Activated CD4-positive, alpha-beta T cell treated with anti-CD3 and anti-CD28 coated beads for 24 hours (primary cell): ENCODE measurements at places on chromosomes 3 and 15.

DNA sequence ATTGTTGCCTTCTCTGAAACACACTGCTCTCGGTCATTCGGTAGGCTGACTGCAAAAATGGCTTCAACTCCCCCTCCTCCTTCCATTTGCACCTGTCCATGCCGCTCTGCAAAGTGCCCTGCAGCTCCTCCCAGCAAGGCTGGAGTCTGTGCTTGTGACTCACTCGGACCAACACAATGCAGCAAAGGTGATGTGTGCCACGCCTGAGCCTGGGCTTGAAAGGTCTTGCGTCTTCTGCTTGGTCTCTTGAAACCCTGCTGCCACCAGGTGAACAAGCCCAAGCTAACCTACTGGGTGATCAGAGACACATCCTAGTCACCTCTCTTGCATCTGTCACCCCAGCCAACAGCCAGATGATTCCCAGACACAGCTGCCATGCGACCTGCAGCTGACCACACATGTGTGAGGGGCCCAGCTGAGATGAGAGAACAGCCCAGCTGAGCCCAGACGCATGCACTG lies 71.1 kb downstream of the MGLL start:
- no peak for DNase-seq

GRCh38 chr3:127816783-127817405 lies 5.4 kb downstream of the MGLL start:
- no peak for DNase-seq

GRCh38 chr15:38666865-38667510 lies 102.4 kb upstream of the RASGRP1 start:
- no peak for DNase-seq

DNA sequence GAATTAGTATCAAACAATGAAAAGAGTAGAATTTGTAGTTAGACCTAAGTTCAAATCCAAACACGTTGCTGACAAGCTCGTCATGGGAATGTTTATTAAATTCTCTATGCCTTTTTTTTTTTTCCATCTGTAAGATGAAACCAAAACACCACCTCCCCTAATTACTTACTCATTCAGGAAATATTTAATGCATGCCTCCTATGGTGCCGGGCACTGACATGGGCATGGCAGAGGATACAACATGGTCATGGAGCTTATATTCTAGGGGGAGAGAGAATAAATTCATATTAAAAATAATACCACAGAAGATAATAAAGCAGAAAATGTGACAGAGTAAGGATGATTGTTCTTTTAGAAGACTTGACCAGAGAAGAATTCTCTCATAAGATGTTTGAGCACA lies 215.8 kb downstream of the RYR3 start:
- no peak for DNase-seq

- no peak for DNase-seq
These were observed 38.3 kb upstream of the BCL2L10 start for GRCh38 chr15:52150871-52151270.

GRCh38 chr3:106337116-106337515 lies 468.3 kb upstream of the CBLB start:
- no peak for DNase-seq

- no peak for DNase-seq
These were observed 51.4 kb downstream of the CPEB1 start for GRCh38 chr15:82595766-82596165.

DNA sequence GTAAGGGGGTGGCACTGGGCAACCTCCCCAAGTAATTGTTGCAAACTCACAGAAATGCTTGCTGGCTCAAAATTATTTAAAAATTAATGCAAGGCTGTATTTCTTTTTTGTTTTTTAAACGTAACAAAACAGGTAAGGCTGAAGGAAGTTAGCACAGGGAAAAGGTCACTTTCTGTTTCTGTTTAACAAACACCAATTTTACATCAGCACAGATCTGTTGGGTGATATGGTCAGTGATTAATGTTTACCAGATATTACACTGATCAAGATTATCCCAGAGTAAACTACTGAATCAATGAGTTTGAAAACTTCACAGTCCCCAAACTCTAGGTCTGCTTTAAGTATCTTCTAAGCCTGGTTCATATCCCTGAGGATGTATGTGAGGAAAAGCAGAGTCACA lies 558.0 kb downstream of the FOXP1 start:
- no peak for DNase-seq

GRCh38 chr3:116432795-116433194 lies 12.5 kb downstream of the LSAMP start:
- no peak for DNase-seq

GRCh38 chr3:16064642-16065414 lies 109.7 kb upstream of the GALNT15 start:
- DNase-seq, result no peak

DNA sequence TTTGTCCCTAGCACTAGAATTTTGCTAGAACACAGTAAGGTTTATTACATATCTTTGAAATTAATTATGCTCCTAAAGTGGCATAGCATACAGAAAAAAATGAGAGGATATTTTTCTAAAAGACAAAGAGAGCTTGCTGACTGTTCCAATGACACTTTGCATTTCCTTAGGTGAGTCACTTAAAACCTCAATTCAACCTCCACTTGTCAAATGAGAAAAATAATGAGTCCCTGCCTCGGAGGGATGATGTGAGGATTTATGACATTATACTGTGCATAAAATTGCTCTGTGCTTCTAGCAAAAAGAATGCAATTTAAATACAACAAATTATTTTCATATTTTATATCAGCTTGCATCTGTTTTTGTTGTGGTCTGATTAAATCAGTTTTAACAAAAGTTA lies 1417.0 kb upstream of the ALCAM start:
- no peak for DNase-seq

GRCh38 chr15:99562238-99562637 lies 3.5 kb upstream of the MEF2A start:
- DNase-seq, result no peak

DNA sequence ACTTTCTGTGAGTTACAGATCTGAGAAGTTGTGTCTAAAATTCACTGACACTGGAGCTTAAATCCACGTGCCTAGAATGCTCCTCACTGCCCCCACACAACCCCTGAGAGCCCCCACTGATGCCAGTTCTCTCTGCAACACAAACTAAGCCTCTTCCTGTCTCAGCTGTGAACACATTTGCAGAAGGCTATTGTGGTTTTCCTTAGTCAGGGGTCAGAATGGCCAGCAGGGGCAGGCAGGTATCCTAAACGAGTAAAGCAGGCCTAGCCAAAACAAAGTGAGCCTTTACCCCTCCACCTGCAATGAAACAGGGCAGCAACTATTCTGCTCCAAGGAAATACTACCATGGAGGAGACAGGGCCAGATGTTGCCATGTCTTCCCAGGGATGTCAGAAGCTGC lies 78.6 kb downstream of the FHIT start:
- DNase-seq, result no peak

DNA sequence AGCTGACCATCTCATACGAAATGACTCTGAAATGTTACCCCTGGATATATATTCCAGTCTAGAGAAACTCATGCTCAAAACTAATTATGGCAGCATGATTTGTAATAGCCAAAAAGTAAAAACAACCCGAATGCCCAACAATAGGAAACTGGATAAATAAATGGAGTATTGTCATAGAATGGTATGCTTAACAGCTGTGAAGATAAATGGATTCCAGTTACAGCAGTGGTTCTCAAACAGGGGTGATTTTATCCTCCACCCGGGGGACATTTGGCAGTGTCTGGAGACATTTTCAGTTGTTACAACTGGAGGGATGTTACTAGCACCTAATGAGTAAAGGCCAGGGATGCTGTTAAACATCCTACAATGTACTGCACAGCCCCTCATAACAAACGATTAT lies 52.3 kb upstream of the PIAS1 start:
- DNase-seq, result no peak

GRCh38 chr3:45188719-45189659 lies 37.1 kb downstream of the TMEM158 start:
- DNase-seq, result no peak

DNA sequence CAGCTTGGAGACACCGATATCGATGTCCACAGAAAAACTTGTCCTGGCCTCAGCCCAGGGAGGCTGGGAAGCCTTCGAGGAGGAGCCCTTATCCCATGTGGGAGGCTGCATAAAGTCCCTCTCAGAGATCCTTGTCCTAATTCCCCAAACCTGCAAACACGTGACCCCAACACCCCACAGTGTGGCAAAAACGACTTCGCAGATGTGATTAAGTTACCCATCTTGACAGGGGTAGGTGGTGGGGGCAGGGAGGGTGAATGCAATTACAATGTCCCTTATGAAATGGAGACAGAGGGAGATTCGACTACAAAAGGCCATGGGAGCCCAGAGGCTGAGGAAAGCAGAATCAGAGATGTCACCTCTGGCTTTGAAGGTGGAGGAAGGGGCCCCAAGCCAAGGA lies 2.3 kb upstream of the TLR9 start:
- no peak for DNase-seq

DNA sequence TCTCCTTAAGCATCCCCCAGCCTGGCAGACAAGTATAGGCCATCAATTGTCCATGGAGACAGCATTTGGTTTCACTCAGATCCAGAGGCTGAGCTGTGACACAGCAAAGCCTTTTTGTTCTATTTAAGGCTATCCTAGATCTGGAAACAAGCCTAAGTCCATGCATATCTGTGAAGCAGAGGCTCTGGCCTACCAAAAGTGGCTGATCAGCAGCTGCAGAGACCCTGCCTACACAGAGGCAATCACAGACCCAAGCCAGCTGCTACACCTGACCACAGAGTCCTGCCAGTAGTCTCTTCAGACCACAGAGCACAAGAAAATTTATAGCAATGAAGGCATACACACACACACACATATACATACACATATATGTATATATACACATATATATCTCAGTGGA lies 501.7 kb upstream of the ARPP21 start:
- no peak for DNase-seq

GRCh38 chr3:175088766-175089380 lies 229.7 kb downstream of the NAALADL2 start:
- no peak for DNase-seq

- DNase-seq, result peak; percentile 18
These were observed 722 bp upstream of the ZXDC start for GRCh38 chr3:126476166-126477060.

DNA sequence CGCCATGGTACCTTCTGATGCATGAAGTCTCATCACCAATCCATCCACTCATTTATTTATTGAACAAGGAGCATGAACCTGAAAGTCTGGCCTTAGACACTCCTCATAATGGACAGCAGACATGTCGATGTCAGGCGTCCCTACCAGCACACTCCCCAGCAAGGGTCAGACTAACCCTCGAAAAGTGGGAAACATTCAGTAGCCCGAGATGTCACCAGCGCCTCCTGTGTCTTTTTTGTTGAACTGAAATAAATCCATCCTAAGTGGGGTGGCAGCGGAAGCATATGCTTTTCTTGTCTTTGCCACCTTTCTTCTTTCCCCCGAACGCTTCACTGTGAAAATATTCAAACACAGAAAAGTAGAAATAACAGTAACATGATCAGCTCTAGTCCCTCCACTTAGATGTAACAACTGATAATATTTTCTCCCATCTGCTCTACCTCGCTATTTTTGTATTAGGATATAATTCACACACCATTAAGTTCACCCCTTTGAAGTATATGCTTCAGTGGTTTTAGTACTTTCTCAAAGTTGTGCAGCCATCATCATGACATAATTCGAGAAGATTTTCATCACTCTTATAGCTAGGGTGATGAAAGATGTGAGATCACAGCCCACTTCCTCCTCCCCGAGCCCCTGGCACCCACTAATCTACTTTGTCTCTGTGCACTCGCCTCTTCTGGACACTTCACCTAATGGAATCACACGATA lies 121.6 kb downstream of the ADAMTS17 start:
- no peak for DNase-seq

GRCh38 chr3:81549388-81549787 lies 212.1 kb downstream of the GBE1 start:
- no peak for DNase-seq

GRCh38 chr3:118412503-118412902 lies 622.1 kb downstream of the IGSF11 start:
- no peak for DNase-seq

GRCh38 chr15:27842526-27842925 lies 256.6 kb downstream of the OCA2 start:
- no peak for DNase-seq

GRCh38 chr3:141877911-141878310 lies 1.5 kb downstream of the ATP1B3 start:
- no peak for DNase-seq

DNA sequence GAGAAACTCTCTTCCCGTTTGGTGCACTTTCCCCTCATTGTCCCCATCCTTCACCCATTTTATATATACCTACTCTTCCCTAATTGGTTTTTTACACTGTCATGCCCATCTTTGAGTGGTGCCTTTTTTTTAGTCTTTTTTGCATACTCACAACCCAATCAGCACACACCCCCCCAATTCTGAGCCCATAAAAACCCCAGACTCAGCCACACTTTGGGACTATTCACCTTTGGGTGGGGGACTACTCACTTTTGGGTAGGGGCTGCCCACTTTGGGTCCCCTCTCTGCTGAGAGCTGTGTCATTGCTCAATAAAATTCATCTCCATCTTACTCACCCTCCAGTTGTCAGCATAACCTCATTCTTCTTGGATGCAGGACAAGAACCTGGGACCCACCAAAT lies 30.1 kb upstream of the MTMR14 start:
- DNase-seq, result no peak

DNA sequence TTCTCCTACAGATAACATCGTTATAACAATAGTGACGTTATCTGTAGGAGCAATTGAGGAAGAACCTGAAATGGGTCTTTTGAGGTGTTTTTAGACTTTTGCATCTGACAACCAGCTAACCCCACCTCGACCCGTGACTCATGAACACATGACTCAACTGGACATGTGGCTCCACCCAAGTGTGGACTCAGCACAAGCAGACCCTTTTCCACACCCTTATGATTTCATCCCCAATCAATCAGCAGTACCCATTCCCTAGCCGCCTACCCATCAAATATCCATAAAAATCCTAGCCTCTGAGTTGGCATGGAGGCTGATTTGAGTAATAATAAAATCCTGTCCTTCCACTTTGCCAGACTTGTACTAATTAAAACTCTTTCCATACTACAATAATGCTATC lies 255.4 kb downstream of the ARPP21 start:
- no peak for DNase-seq

DNA sequence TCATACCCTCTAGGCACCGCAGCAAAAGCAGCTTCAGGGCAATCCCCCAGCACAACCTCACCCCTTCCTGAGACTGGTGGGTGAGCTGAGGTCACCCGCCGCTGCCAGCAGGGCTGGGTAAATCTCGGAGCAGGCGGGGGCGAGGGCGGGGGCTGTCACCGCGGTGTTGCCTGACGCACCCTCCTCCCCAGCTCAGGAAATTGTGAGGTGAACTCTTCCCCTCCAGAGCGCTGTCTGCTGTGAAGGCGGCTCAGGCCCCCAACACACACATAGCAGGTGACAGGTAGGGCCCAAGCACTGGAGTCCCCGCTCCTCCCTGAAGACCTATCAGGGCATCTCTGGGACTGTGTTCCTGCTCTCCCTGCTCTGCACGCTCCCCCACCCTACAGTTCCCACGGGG lies 30.2 kb upstream of the FURIN start:
- peak; percentile 84 for DNase-seq
